LHCN-M2 (cell line): ENCODE measurements at places on chromosomes 7 and 10.
A peak's percentile ranks its signal among the peaks of the same experiment; 100 is the strongest.

DNA sequence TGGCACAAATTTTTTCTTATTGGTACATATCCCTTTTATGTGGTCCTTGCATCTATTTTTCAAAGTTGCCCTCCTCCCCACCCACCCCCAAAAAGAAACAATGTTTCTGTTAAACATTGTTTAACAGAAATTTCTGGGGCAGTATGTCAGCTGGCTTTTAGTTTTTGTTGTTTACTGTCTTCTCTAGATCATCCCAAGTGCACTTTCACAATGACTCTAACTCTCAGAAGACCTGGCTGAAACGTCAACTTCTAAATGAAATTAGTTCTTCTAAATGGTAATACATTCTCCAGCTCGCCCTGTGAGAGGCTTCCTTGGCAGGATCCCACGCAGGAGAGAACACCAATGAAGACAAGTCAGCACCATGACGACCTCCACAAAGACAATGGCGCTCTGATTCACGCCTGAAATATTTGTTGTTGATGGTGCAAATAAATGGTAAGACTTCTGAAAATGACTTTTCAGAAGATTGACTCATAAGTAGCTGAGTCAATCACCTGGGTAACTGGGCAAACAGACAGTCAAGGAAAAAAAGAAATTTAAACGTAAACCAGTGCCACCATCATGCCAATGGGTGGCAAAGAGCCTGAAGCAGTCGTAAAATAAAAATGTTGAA is 293.7 kb downstream of the FZD1 start:
- DNase-seq, result peak; percentile 99

- peak; percentile 66 for DNase-seq
Measured at GRCh38 chr10:126041804-126042231, 145.5 kb downstream of the FANK1 start.

DNA sequence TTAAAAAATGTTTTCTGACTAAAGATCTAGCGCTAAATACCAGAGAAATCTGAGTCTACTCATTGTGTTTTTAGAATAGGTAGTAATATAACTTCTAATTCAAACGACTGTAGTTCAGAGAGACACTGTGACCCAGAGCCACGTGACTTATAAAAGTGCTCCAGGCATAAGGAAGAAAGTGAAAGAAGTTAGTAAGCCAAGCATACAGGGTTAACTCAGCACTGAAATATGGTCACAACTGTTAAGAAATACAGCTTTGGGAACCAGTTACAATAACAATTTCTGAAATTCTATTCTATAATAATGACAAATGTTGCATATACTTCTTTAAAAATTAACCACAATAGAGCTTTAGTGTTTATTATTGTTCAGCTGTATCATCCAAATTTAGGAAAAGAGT is 119.1 kb downstream of the TFEC start:
- no peak for DNase-seq

DNA sequence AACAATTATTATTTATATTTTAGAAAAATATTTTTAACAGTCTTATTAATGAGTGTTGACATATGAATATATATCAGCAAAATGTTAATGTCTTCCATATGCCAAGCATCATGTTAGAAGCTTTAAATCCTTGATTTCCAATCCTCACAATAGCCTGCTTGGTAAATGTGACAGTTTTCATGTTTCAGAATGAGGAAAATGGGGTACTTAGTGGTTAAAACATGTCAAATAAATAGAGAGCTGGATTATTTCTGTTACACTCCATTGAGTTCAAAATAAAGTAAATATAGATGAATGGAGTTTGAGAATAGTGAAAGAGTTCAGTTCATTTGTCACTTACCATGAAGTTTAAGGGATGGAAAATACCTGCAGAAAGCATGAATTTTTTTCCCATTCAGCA is 377.4 kb downstream of the MALRD1 start:
- DNase-seq, result no peak
